ENCODE measurements at places on chromosomes 12 and 14.

- DNase-seq: no peak
These were observed 36.4 kb upstream of the NCOR2 start for GRCh38 chr12:124603831-124604251.

DNA sequence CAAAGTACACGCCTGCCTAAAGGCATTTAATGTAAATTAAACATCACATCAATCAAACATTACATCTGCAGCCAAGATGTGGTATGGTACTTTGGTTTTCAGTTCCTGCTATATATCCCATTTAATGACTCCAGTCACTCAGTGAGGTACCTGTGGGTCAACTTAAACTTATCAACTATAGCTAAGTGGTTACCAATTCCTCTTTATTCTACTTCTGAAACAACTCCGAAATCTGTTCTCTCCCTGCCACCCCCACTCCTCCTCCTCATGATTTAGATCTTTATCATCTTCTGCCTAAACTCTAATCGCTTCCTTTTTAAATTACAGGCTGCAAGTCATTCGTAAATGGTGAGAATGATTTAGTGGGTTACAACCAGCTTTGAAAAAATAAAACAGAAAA is 57.9 kb downstream of the BCL2L14 start:
- no peak for DNase-seq

GRCh38 chr12:92614502-92614901 is 88.3 kb upstream of the PLEKHG7 start:
- DNase-seq: no peak

DNA sequence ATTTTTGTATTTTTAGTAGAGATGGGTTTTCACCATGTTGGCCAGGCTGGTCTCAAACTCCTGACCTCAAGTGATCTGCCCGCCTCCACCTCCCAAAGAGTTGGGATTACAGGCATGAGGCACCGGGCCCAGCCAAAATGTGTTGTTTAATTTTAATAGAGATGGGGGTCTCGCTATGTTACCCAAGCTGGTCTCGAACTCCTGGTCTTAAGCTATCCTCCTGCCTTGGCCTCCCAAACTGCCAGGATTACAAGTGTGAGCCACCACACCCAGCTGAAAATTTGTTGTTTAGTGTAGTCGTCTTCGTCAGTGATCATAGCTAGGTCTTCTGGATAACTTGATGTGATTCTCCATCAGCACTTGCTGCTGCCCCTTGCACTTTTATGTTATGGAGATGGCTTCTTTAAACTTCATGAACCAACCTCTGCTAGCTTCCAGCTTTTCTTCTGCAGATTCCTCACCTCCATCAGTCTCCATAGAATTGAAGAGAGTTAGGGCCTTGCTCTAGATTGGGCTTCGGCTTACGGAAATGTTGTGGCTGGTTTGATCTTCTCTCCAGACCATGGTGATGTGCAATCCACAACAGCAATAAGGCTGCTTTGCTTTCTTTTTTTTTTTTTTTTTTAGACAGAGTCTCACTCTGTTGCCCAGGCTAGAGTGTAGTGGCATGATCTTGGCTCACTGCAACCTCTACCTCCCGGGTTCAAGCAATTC is 13.0 kb downstream of the ISCU start:
- no peak for DNase-seq

DNA sequence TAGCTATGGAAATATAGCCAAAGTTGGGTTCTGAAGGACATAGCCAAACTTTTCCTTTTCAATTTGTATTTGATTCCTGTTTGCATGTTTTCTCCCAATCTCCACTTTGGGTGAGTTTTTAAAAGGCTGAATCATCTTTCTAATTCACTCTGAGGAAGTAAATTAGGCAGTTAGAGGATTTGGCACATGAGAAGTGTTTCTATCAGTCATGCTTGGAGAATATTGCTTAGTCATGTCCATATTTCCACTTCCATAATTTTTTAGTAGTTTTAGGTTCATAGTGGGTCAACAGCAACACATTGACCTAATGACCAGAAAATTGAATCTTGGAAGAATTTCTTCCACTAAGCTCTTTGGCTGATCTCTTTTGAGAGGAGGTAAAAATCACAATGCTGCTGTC is 21.8 kb downstream of the IRAK3 start:
- no peak for DNase-seq

GRCh38 chr12:6538420-6539313 is 4.3 kb downstream of the GAPDH start:
- DNase-seq: no peak

GRCh38 chr12:9730591-9730990 is 2.3 kb downstream of the CLECL1 start:
- DNase-seq: no peak

- no peak for DNase-seq
These were observed 2.9 kb downstream of the ABHD12B start for GRCh38 chr14:50874757-50875156.

DNA sequence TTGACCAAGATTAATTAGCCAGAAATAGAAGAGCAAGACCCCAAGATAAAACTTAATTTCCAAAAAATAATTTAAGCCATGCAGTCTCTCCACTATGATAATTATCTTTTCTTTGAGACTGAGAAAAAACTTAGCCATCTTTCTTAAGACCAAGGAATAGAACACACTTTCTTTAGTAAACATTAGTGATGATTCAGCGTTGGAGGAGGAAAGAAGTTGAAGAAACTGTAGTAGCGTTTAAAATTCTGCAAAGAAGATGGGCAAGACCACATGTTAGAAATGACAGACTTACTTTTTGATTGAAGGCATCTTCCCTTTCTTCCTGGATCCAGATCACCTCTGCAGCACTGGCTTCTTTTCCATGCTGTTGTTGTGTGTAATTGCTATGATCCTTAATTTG is 124.8 kb upstream of the RASSF8 start:
- no peak for DNase-seq

DNA sequence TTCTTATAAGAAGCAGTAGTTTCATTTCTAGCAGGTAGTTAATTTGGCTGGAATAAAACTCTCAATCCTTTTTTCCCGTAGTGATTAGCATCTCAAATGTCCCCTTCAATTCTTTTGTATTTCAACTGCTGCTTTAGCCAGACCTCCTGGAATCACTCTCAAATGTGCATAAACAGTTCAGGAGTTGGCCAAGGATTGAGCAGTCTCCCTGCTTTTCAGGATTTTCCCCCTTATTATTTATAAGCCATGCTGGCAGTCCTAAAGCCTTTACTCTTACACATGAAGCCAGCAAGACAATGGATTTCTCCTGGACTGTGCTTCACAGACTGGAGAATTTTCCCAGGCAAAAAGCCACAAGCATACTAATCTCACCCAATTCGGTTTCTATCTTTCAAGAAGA is 950.1 kb downstream of the VRK1 start:
- no peak for DNase-seq

- no peak for DNase-seq
These were observed 145.8 kb downstream of the RBM19 start for GRCh38 chr12:113820309-113820708.

DNA sequence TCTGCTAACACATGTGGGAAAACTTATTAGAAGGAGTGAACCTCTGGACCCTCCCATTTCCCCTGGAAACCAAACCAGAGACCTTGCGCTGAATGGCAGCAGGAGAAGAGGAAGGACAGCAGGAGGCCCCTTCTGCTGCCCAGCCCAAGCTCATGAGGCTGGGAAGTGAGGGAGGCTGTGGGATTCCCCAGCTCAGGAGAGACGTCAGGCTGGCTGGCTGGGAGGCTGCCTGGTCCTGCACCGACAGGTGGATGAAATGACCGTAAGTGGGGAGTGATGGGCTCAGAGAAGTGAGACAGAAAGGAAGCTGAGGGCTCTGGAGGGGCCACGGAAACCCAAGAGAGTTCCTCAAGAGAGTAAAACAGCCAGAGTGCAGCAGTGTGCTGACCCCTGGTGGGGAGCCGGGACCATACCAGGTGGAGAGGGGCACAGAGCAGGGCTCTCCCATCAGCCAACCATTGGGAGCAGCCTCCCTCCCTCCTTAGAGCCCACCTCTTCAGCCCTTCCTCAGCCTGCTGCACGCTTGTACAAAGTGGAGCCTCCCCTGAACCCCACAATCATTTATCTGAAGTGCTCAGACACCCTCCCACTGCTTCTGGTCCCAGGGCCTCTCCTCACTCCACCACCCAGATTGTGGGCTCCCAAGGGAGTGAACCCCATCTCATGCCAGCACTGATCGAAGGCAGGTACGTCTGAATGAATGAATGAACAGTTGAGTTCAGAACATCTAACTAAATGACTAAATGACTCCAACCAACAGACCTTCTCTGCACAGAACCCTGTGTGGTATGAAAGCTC is 14.0 kb downstream of the TAMALIN start:
- DNase-seq: peak; percentile 43

DNA sequence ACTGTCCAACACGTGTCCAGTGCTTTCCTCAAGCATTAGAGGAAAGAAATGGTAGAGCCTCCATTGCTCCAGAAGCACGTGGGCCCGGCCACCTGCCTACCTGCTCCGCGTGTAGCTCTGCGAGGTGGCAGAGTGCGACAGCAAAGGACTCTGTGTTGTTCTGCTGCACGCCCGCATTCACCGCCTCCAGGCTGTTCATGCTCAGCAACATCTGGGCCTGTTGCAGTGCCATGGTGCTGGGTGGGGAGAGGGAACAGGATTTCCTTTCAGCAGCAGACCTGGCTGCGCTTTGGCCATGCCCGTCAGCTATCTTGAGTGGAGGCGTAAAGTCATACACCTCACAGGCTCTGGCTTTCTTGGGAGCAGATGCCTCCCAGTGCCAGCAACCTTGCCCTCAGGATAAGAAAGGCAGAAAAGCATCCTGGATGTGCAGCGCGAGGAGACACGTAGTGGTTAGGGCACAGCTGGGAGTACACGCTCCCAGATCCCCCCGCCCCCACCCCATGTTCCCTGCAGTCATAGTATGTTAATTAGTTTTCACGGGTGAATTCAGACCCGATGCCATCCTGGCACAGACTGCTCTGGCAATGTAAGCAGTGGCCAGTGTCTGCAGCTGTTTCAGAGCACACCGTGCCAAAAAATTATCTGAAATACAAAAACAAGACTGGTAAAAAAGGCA is 25.1 kb downstream of the ANAPC5 start:
- no peak for DNase-seq

- DNase-seq: no peak
These were observed 254.7 kb downstream of the ADGRD1 start for GRCh38 chr12:131208425-131208824.

DNA sequence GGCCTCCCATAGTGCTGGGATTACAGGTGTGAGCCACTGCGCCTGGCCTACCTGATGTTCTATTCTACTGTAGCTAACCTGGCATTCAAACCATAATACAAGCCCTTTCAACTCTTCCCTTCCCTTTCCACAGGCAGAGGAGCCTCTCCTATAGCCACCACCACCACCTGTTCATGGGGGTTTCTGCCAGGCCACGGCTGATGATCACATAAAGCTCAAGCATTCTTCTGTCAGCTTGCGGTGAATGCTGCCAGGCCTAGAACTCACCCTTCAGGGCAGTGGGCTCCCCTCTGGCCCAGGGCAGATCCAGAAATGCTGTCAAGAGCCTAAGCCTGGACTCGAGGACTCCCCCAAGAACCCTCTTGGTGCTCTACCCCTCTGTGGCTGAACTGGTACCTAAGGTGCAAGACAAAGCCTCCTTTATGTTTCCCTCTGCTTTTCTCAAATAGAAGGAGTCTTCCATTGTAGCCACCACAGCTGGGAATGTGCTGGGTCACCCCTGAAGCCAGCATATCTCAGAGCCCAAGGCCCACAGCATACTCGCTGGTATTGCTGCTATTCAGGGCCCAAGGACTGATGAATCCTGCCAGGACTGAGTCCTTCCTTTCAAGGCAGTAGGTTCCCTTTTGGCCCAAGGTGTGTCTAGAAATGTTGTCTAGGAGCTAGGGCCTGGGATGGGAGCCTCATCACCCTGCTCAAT is 3.4 kb upstream of the DLGAP5 start:
- no peak for DNase-seq

DNA sequence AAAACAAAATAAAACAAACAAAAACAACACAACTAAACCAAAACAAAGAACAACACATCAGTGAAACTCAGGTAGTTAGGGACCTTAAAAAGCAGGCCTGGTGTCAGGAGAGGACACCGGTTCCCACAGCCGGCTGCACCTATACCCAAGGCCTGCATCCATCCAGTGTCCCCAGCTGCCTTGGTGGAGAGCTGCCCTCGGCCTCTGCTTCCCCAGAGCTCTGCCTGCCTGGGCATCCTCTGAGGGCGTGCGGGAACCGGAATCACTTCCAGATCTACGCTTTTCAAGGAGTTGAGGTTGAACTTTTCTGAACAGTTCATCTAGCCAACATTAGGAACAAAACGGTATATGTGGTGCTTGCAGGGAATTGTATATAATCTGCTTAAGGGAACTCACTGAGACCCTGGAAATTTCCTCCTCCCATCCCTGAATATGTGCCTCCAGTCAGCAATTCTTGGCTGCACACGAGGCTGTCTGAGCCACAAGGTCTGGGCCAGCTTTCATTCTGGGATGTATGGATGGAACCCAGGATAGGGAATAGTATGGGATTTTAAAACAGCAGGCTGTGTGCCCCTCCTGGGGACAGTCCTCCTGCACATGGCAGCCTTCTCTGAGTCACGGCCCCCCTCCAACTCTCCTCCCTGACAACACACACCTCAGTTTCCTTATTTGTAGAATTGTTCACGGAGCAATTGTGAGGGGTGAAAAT is 319.0 kb upstream of the RTL1 start:
- no peak for DNase-seq

DNA sequence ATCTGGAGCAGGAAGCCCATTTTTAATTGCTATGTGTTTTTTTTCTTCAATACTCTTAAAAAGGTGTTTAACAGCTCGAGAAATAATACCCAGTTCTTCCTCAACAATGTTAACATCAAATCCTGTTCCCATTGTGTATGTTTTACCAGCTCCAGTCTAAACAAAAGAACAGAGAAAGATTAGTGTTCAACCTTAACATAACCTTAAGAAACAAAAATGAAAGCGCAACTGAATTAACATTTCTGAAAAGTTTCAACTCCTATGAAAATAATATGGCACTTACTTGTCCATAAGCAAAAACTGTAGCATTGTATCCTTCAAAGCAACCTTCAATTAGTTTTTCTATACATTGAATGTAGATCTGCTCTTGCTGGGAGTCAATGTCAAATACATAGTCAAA is 73.2 kb downstream of the KIF21A start:
- no peak for DNase-seq

- no peak for DNase-seq
These were observed 69.7 kb downstream of the TSPAN11 start for GRCh38 chr12:30996255-30996654.

DNA sequence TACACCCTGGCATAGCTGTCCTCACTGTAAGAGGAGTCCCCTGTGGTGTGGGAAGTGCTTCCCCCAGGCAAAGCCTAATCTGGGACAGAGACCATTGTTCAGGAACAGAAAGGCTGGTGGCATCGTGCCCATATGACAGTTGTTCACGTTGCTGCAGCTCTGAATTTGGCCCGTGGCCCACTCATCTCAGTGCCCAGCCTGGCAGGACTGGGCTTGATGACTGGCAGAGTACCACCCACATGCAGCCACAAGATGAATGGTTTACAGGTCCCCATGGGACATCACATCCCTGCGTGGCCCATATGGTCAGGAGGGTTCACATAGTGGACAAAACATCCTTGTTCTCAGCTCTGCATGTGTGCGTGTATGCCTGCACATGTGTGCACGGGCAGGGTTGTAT is 17.5 kb downstream of the IQSEC3 start:
- no peak for DNase-seq

GRCh38 chr14:92462568-92462967 is 51.0 kb upstream of the RIN3 start:
- no peak for DNase-seq

Measured in T follicular helper cell (primary cell).